ENCODE measurements at places on chromosomes 3 and 15. TPM values are rescaled to one million over a fixed set of nuclear protein-coding genes. Genes with fewer than 3 reads are reported as not detected.

GRCh38 chr15:42375252-42375651, 16.0 kb downstream of the CAPN3 start:
- H3K4me3 ChIP-seq, result no peak overlapping the region
- no peak overlapping the region for H3K27ac ChIP-seq
- peaks cover 21% of the 10 kb centered on the region for H3K36me3 ChIP-seq
- H3K4me1 ChIP-seq, result no peaks in the 10 kb centered on the region

GRCh38 chr3:18405141-18405540, 20.0 kb downstream of the SATB1 start:
- H3K4me3 ChIP-seq, result no peak overlapping the region
- no peaks in the 10 kb centered on the region for H3K27me3 ChIP-seq
- no peak for DNase-seq
- H3K27ac ChIP-seq, result no peak overlapping the region
- peaks cover 7% of the 10 kb centered on the region for H3K4me1 ChIP-seq

GRCh38 chr3:52986938-52987337, 58.9 kb downstream of the SFMBT1 start:
- H3K27ac ChIP-seq, result no peak overlapping the region
- no peak overlapping the region for H3K4me3 ChIP-seq
- peaks cover 64% of the 10 kb centered on the region for H3K4me1 ChIP-seq
- H3K27me3 ChIP-seq, result no peaks in the 10 kb centered on the region
- no peaks in the 10 kb centered on the region for H3K36me3 ChIP-seq

Gene P2RY12
- total RNA-seq, result 0.64 TPM

Gene HESX1
- total RNA-seq, result 0.24 TPM

Gene PLA1A
- 1.1 TPM for total RNA-seq

Data from activated B cell treated with CpG ODN at 0.5 μM for 24 hours (primary cell).